ENCODE measurements at places on chromosomes 1 and 21.

DNA sequence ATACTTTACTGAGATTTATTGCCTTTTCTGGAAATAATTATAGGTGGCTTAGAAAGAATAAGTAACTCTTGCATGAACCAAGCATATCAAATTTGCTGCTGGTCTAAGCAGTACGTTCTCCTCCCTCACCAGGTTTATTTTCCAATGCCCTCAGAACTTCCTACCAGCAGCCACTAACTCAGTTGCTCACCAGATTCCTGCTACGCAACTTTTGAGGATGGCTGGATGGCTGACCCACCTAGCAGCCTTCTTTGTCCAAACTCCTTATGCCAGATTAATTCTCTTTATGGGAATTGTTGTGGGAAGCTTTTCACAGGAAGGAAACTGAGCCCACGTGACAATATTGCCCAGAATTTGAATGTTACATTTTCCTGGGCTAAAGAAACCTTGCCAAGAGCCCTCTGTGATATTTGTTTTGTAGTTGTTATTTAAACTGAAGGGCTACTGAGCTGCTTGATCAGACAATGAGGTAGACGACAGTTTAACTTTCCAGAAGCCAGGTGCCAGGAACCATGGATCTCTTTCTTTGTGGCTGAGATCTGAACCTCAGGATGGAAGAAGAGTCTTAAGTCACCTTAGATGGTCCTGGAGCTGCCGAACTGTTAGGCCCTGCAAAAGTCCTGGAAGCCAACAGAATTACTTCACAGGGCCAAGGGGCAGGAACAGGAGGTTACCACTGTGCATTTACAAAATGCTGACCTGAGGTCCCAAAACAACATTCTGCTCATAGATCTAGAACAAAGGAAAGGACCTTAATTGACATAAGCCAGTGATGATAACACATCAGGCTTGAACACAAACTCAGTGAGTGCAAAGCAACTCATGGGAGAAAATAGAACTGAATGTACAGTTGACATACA lies 85.5 kb upstream of the ATP1A1 start:
- DNase-seq, result no peak

- no peak for DNase-seq
Observed at GRCh38 chr1:41365772-41366454, 4.7 kb downstream of the FOXO6 start.

- DNase-seq, result no peak
Observed at GRCh38 chr1:91450260-91450659, 45.6 kb upstream of the HFM1 start.

GRCh38 chr1:42747125-42747524 lies 7.1 kb upstream of the CLDN19 start:
- peak; percentile 15 for DNase-seq

DNA sequence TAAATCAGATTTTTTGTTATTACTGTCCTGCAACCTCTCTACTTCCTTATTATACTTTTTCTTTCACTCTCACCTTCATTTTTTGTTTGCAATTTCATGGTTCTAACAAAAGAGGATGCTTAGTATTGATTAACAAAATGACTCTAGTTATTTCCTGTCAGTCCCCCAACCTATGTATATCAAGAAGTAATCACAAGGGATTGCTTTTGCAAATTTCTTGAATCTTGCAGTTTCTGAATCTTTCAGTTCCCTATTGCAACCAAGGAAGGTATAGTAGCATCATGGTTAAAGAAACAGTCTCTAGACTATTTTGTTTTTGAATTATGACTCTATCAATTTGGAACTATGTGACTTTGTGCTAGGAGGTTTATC lies 446.9 kb downstream of the NEGR1 start:
- no peak for DNase-seq

DNA sequence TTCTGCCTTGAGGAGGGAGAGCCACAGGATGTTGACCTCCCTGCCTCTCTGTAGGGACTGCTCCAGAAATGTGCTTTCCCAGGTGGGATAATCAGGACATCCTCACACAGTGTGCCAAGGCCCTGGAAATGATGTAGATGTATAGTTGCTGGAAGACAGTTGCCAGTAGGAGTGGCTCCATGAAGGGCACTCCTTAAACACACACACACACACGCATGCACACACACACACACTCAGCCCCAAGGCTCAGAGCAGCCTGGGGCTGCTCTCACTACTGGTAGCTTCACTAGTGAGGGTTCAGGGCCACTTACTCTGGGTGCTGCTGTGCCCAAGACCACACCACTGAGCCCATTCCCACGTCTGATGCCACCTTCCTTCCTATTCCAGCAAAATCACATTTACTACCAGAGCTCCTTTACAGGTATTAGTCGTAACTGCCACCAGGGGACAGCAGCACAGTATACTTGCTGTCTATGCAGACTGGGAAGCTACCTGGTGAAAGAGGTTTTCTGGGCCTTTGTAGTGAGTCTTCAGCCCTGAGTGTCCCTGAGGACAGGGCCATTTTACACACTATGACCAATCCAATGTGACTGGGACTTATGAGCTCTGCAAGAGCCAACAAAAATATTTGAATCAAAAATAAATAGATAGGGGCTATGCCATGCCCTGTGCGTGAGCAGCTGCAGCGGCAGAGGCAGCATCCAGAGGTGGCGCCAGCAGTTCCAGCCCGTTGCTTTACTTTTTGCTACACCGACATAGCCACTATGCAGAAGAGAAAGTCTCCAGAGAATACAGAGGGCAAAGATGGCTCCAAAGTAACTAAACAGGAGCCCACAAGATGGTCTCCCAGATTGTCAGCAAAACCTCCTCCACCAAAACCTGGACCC lies 15.0 kb downstream of the CRNN start:
- DNase-seq, result no peak

DNA sequence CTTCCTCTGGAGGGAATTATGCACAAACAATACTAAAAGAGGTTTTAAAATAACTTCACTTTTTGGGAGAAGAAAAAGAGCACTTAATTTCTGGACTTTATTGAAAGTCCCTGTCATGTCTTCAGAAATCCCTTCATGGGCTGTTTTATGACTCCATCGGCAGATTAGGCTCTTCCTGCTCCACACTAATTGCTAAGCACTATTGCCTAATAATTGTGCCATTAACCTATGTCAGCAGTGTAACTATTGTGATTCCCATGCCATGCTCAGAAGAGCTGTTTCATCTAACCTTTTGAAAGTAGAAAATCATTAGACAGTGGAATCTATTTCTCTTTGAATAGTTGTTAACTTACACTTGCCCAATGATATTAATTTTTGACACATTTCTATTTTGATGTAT lies 489.3 kb upstream of the RUNX1 start:
- DNase-seq, result no peak

DNA sequence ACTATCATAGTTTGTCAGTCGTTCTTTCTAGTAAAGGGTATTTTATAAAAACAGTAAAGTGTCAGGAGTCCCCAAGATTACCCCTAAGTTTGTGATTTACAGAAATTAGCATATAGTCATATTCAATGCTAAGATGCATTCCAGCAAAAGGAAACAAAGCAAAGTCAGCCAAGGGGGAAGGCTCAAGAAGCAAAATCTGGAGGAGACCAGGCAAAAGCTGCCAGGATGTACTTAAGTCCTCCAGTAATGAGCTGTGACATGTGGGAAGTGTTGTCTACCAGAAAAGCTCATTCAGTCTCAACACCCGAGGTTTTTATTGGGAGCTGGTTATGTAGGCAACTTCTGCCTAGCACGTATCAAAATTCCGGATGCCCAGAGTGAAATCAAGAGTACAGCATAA lies 373.4 kb upstream of the TMPRSS15 start:
- DNase-seq, result no peak

- DNase-seq, result no peak
Observed at GRCh38 chr1:214389734-214390133, 108.8 kb downstream of the SMYD2 start.

GRCh38 chr1:236063919-236064673 lies 794 bp downstream of the NID1 start:
- peak; percentile 6 for DNase-seq
